ENCODE measurements at places on chromosomes 16 and 17. TPM values are rescaled to one million over a fixed set of nuclear protein-coding genes. Genes with fewer than 3 reads are reported as not detected.

Gene TBC1D28
- total RNA-seq: not detected

Gene ZNF385C
- 0.45 TPM for total RNA-seq

Gene CNTNAP1
- total RNA-seq: 2.5 TPM

Gene WFIKKN1
- total RNA-seq: 0.05 TPM

Gene NTN3
- 0.21 TPM for total RNA-seq

Gene PMFBP1
- total RNA-seq: 0.29 TPM

Gene ADAP2
- 0.05 TPM for total RNA-seq

Gene VAT1L
- not detected for total RNA-seq

All from SK-MEL-5 (cell line).